ENCODE measurements at places on chromosomes 16 and 17.

DNA sequence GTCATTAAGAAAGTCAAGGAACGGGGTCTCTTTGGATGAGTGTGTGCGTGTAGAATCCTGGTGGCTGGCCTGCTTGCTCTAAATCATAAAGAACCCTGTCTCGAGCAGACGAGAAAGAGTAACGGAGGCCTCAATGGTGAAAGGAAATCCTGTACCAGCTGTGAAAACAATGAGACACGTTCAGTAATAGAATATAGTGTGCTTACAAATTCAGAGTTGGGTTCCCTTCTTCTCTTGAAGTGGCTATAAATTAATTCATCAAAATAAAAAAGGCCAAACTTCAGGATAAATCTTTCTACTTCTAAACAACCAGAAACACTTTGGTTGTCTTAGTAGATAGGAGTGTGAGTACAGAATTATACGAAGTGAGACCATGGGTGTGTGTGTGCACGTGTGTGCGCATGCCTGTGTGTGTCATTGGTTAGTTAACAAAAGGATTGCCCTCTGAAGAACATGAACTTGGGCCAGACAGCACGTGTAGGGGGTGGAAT lies 48.5 kb downstream of the WWOX start:
- no peak for DNase-seq

- DNase-seq, result no peak
Measured at GRCh38 chr17:31926100-31926729, 10.6 kb upstream of the SUZ12 start.

GRCh38 chr17:744937-745336 lies 7.1 kb downstream of the GEMIN4 start:
- DNase-seq, result no peak

DNA sequence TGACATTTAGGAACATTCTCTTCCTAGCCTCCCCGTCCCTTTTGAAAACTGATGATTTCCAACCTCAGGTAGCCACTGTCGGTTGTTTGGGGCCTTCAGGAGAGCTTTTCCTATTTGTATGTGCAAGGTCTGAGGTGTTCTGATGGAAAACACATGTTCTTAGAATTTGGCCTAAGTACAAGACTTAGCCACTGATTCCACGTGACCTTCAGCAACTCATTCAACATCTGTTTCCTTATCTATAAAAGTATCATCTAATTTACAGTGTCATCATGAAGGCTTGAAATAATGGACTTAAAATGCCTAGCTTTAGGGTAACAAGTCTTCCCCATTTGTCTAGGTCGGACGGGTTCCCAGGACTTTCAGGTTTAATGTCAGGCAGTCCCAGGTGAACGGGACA lies 259.3 kb downstream of the SOX9 start:
- no peak for DNase-seq

DNA sequence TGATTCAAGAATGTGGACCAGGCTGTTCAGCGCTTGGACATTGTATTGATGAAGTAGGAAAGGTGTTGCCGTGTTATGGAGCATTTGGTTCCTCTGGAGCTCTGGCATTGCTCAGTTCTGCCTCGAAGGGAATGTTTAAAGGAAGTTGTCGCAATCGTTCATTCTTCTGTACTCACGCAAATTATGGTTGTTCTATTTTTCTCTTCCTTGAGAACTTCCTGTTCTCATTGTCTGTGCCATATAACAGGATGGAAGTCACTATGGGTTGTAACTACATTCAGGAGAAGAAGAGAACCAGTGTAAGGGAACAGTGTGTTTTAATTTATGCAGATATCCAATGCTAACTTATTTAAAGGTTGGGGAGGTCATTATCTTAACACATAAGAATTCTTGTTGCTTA lies 13.0 kb downstream of the PCTP start:
- no peak for DNase-seq

DNA sequence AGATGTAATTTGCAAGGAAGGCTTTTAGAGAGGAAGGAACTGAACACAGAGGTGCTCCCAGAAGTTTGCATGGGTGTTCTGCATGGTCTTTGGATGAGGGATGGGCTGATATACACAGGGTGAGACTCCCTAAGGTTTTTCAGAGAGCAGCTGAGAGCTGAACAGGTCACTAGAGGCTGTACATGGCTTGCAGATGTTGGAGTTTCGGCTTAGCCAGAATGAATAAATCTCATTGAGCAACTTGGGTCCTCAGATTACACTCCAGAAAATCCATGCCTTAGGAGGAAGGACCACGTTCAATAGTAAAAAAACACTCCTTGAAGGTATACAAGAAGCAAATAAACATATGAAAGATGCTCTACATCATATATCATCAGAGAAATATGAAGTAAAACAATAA lies 7.5 kb upstream of the ITGB3 start:
- DNase-seq, result no peak

GRCh38 chr17:40038882-40039513 lies 15.2 kb downstream of the MED24 start:
- DNase-seq, result peak; percentile 1

DNA sequence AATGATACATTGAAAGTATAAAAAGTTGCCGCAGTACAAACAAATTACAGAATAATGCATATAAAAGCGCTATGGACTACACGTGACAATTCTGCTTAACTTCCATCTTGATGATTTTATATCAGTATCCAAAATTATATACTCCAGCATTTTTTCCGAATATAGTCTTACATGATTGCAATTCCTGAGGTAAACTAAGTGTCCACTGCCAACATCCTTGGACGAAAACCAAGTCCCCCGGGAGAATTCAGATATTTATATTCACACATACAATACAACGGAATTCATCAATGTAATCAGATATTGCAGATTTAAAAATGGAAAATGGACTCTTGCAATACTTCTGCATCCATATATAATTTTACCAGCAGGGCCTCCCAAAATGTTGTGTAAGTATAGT lies 8.9 kb upstream of the MYH11 start:
- DNase-seq, result no peak

- DNase-seq, result peak; percentile 35
Measured at GRCh38 chr17:77372444-77373298, 231.9 kb downstream of the SEC14L1 start.

- no peak for DNase-seq
Measured at GRCh38 chr17:42579794-42580551, 2.4 kb upstream of the PSMC3IP start.

- DNase-seq, result no peak
Measured at GRCh38 chr16:78894886-78895285, 705.7 kb downstream of the MAF start.

DNA sequence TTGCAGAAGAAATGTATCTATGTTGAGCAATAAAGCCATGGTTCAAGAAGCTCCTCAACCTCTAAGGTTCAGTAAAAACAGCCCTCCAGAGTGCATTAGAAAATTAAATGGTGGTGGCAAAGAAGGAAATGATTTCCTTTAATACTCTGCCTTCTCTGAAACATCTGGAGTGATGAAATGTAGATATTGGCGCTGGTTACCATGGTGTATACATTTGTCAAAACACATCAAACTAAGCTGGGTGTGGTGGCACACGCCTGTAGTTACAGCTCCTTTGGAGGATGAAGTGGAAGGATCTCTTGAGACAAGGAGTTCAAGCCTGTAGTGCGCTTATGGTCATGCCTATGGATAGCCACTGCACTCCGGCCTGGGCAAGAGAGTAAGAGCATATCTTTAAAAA lies 6.0 kb downstream of the CAPNS2 start:
- DNase-seq, result no peak

DNA sequence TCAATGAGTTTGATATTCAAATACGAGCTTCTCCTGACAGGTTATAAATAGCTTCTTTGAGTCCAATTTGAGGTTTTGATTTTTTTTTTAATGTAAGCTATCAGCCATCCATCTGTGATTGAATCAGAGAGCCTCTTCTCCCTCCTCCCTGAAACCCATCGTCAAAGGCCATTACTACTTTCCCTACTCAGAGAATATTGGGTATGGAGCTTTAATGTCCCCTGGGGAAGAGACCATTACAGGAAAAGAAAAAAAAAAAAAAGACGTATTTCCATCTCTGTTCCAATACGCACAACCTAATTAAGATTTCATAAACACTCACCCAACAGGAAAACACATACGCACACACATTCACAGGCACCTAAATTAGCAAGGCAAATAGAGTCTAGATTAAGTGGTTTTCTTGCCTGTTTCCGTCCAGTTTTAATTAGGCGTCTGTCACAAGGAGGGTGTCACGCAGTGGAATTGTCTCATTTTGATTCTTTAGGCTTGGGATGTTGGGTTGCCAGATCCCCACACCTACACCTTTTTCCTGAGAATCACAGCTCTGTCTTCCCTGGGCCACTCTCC lies 194.3 kb upstream of the RPL38 start:
- no peak for DNase-seq
